ENCODE measurements at places on chromosomes 12 and 14. TPM values are rescaled to one million over a fixed set of nuclear protein-coding genes. Genes with fewer than 3 reads are reported as not detected.

The RND1 gene
- total RNA-seq = 1.8 TPM

The DENR gene
- total RNA-seq = 49.0 TPM

The LMO3 gene
- not detected for total RNA-seq

The SAV1 gene
- total RNA-seq = 3.7 TPM

The TCL1B gene
- not detected for total RNA-seq

The CD4 gene
- 215 TPM for total RNA-seq

The SLC2A14 gene
- 10.0 TPM for total RNA-seq

The AMDHD1 gene
- total RNA-seq = 0.75 TPM

The MYO1H gene
- not detected for total RNA-seq

The SHMT2 gene
- 176 TPM for total RNA-seq

The CRY1 gene
- 13.9 TPM for total RNA-seq

The KRT7 gene
- total RNA-seq = 4.6 TPM

The TTC6 gene
- total RNA-seq = not detected

The GPR84 gene
- total RNA-seq = 0.31 TPM

The AVPR1A gene
- not detected for total RNA-seq

The CISTR gene
- total RNA-seq = not detected

The LTBP2 gene
- 0.10 TPM for total RNA-seq

The APOF gene
- not detected for total RNA-seq

The SLC6A15 gene
- not detected for total RNA-seq

The ZCRB1 gene
- total RNA-seq = 36.8 TPM

The EML1 gene
- total RNA-seq = not detected

The TAS2R7 gene
- not detected for total RNA-seq

The SERPINA9 gene
- not detected for total RNA-seq

The AQP6 gene
- total RNA-seq = not detected

The FOXG1 gene
- total RNA-seq = not detected

The RASSF8 gene
- total RNA-seq = 1.0 TPM

The E2F7 gene
- total RNA-seq = 17.8 TPM

The AQP2 gene
- not detected for total RNA-seq

The PRKD1 gene
- total RNA-seq = not detected

The TNFAIP2 gene
- 0.48 TPM for total RNA-seq

The C12orf42 gene
- 1.3 TPM for total RNA-seq

The KCNC2 gene
- total RNA-seq = not detected

The KLHL33 gene
- 0.13 TPM for total RNA-seq

The CFAP54 gene
- total RNA-seq = 0.29 TPM

The KRR1 gene
- total RNA-seq = 62.3 TPM

The RIN3 gene
- 66.4 TPM for total RNA-seq

The SLC7A7 gene
- total RNA-seq = 0.43 TPM

The GPRC5A gene
- total RNA-seq = 0.05 TPM

The MYH7 gene
- not detected for total RNA-seq

The SLC38A1 gene
- total RNA-seq = 211 TPM

The GLT1D1 gene
- not detected for total RNA-seq

The TM7SF3 gene
- total RNA-seq = 32.2 TPM

The STON2 gene
- total RNA-seq = 0.58 TPM

The POLE2 gene
- total RNA-seq = 20.2 TPM

The STXBP6 gene
- not detected for total RNA-seq

The HSPB8 gene
- not detected for total RNA-seq

The NTN4 gene
- not detected for total RNA-seq

The TAS2R31 gene
- 2.4 TPM for total RNA-seq

The NGDN gene
- 41.3 TPM for total RNA-seq

The CCDC197 gene
- total RNA-seq = not detected

The VWF gene
- total RNA-seq = 0.08 TPM

The FAIM2 gene
- total RNA-seq = not detected
